ENCODE measurements at places on chromosomes 6 and 20. TPM values are rescaled to one million over a fixed set of nuclear protein-coding genes. Genes with fewer than 3 reads are reported as not detected.

- no peak for DNase-seq
Measured at GRCh38 chr20:62425281-62426058, 1.9 kb downstream of the RBBP8NL start.

DNA sequence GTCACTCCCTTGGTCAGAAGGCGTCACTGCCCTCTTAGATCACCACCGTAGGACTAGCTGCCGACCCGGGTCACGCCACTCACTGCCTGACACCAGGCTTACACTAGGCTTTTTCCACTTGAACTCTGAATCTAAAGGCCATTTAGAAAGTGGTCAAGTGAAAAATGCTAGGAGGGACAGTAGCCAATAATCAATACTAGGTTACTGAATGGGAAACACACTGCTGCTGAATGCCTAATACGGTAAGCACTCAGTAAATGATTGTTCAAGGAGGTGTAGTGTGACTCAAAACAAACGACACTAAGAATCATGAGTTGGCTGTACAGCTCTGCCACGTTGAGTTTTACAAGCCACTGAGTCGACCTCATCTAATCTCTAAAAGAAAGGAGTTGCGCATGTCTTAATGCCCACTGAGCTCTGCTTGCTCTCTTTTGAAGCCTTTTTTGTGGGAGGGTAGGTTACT lies 760 bp upstream of the IBTK start:
- DNase-seq: peak; percentile 35

Gene ETV7
- total RNA-seq: 2.4 TPM

DNA sequence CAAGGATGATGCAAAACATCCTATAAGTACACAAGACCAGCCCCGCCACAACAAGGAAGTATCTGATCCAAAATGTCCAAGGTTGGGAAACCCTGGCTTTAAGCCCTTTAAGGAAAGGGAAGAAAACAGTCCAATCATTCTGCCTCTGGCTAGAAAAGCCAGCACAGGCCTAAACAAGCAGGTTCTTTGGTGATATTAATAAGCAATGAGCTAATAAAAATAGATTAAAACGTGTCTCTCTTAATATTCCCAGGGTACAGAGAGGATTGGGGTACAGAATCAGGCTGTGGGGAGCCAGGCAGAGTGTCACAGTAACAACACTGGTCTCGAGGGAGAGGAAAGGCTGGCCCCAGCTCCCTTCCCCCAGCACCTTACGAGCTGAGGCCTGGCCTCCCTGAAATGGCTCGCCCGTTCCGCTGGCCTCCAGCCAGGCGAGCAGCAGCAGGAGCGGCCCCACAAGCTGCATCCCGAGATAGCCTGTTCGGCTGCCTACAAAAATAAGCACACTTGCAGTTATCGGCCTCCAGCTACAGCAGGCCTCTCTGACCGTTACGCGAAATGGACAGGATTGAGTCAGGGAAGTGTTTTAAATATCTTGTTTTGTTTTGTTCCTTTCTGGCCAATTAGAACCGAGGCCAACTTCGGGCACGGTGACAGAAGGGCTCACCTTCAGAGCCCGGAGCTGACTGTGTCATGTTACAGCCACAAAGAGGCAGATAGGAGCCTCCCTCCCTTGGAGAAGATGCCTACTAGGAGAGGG lies 4.0 kb upstream of the ZMYND8 start:
- no peak for DNase-seq

GRCh38 chr20:43666376-43667328 lies at the start of gene MYBL2:
TSS of gene MYBL2 (plus strand) at chr20:43667114. CDS start at chr20:43667284, 170 bp downstream.
- DNase-seq: peak; percentile 86

GRCh38 chr6:3240595-3240994 lies 13.1 kb upstream of the TUBB2B start:
- no peak for DNase-seq

DNA sequence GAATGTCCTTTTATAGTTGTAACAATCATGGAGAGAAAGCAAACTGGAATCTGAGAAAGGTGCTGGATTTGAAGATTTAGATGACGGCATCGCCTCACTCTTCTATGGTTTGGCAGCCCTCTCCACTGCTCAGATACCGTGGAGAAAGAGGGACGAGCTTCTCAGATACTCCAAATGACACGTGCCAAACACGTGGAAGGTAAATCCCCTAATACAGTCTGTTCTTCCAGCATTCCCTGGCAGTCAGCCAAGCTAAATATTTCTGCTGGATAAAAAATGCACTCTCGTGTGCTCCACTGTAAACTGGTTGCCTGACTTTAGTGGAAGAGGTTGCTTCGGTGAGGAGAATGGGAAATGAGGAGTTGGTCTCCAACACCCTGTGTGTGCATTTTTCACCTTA lies 16.7 kb upstream of the PRDM1 start:
- DNase-seq: no peak

DNA sequence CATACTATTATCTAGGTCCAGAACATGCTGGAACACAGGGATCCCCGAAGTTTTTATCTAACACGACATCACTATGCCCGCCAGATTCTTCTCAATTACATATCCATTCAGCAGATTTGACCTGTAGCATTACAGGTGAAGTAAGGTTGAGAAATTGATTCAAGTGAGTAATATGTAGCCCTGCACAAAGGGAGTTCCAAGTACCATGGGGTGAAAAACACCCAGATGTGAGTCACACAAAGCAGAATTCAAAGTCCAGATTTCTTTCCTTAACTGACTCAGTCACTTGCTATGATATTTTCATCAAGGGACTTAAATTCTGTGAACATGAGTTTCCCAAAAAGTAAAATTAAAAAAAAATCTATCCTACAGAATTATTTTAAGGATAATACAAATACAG lies 655.4 kb upstream of the PTCHD4 start:
- no peak for DNase-seq

Gene GNMT
- total RNA-seq: not detected

DNA sequence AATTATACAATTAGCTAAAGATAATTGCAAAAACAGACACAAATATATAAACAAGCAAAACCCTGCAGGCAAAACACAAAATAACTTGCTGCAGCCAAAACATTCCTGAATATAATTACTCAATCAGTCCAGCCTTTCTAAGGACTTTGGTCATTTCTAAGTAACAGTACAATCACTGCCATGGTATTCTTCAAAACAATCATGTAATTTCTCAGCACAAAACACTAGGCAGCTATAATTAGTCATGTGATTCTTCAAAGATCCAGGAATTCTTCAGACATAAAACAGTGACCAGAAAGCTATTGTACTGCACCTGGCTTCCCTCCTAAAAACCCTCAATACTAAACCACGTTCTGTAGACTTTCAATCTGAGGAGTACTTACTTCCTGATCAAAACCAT lies 881.1 kb downstream of the EPHA7 start:
- no peak for DNase-seq

- DNase-seq: peak; percentile 61
Measured at GRCh38 chr6:87210979-87211378, 55.6 kb downstream of the ZNF292 start.

Gene CTCFL
- not detected for total RNA-seq

DNA sequence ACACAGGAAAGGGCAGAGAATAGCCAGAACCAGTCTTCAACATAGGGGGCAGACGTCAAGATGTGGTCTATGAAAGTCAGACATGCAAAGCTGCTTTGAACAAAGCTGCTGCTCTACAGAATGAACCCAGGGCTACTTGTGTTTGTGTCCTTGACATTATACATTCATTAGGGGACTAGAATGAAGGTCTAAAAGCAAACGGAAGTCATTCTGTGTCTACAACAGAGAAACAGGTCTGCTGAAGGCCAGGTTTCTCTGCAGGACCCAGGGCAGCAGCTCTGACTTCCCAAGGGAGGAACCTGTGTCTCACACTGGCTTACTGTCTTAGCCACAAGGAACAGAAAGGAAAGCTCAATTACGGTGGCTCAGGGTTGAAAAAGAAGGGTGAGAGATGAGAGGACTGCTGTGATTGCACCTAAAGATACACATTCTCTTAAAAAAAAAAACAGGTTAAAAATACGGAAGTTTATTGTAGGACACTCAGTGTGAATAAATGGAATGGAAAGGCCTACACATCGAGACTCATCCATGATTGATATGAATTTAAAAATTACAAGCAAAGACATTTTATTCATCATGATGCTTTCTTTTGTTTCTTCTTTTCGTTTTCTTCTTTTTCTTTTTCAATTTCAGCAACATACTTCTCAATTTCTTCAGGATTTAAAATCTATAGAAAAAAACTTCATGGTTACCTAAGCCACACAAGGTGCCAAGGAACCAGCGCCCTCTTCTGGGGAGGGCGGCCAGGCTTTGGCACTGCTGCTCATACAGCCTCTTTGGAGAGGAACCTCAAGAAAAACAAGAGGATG lies 6.7 kb downstream of the PSMA7 start:
- peak; percentile 83 for DNase-seq

DNA sequence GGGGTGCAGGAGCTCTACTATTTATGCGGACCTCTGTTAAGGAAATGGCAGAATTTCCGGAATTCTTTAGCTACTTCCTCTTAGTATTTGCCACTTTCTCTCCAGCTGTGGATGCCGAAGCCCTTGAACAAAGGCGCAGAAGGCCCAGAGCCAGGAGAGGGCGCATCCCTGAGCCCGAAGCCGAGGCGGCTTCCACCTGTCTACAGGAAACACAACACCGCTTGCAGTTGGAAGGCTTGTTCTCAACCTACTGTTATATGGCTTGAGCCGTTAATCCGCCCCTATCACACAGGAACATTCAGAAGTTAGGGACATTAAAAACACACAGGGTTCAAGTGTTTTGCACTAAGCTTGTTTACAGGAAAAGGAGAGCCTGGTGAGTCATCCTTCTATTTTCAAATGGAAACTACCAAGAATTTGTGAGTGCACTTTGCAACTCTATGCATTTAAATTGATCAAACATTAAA lies 417.1 kb downstream of the BCKDHB start:
- DNase-seq: peak; percentile 8

GRCh38 chr6:108587258-108588059 lies 26.7 kb downstream of the FOXO3 start:
- no peak for DNase-seq

DNA sequence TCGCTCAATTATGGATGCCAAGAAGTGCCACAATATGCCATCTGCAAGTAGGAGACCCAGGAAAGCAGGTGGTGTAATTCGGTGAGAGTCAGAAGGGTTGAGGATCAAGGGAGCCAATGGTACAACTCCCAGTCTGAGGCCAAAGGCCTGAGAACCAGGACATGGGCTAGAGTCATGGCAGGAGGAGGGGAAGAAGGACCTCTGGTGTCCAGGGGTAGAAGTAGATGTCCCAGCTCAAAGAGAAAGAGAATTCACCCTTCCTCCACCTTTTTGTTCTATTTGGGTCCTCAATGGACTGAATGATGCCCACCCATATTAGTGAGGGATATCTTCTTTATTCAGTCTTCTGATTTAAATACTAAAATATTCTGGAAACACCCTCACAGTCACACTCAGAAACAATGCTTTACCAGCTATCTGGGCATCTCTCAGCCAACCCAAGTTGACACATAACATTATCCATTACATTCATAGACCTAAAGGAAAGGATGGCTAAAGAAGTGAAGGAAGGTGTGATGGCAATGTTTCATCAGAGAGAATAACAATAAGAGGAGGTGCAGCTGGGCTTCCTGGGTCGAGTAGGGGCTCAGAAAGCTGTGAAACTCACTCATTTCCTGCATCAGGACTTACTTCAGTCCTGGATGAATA lies 21.2 kb upstream of the HLA-DQA1 start:
- DNase-seq: no peak

Gene SLC17A3
- total RNA-seq: 0.21 TPM

Gene EFCAB8
- 0.40 TPM for total RNA-seq

Gene MUCL3
- total RNA-seq: not detected

GRCh38 chr6:150006961-150007464 lies 18.3 kb downstream of the RAET1L start:
- DNase-seq: peak; percentile 79

Gene NCOA5
- 17.9 TPM for total RNA-seq

DNA sequence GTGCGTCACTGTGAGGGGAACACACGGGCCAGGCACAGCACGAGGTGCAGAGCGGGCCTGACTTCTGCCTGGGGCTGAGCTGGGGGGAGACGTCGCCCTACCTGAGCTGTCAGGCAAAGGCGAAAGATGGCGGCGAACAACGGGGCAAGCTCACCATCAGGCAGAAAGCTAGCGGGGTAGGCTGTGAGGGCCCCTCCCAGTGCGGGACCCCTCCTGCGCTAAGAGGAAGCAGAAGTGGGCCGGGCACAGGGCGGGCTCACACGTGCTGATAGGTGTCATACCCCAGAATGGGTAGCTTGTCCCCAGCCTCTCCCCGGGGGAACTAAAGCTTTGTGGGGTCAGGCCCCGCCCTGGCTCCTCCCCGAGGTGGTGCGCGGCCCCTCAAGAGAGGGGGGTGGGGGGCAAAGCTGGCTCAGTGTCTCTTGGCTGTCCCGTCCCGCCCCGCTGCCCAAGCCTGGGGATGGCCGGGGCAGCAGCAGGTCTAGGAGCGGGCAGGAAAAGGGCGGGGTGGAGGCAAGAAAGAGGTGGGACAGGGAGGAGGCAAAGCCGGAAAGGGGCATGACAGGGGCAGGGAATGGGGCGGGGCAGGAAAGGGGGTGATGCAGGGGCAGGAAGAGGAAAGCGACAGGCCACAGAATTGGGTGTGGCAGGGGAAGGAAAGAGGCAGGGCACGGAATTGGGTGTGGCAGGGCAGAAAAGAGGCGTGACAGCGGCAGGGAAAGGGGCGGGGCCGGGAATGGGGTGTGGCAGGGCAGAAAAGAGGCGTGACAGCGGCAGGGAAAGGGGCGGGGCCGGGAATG lies 14.7 kb downstream of the UCKL1 start:
- DNase-seq: peak; percentile 90

GRCh38 chr20:59006864-59007664 lies at the start of gene CTSZ:
TSS of gene CTSZ (minus strand) at chr20:59007254. CDS start at chr20:59007128, 126 bp downstream.
- peak; percentile 70 for DNase-seq

GRCh38 chr6:57313009-57313408 lies 4.4 kb upstream of the PRIM2 start:
- no peak for DNase-seq

DNA sequence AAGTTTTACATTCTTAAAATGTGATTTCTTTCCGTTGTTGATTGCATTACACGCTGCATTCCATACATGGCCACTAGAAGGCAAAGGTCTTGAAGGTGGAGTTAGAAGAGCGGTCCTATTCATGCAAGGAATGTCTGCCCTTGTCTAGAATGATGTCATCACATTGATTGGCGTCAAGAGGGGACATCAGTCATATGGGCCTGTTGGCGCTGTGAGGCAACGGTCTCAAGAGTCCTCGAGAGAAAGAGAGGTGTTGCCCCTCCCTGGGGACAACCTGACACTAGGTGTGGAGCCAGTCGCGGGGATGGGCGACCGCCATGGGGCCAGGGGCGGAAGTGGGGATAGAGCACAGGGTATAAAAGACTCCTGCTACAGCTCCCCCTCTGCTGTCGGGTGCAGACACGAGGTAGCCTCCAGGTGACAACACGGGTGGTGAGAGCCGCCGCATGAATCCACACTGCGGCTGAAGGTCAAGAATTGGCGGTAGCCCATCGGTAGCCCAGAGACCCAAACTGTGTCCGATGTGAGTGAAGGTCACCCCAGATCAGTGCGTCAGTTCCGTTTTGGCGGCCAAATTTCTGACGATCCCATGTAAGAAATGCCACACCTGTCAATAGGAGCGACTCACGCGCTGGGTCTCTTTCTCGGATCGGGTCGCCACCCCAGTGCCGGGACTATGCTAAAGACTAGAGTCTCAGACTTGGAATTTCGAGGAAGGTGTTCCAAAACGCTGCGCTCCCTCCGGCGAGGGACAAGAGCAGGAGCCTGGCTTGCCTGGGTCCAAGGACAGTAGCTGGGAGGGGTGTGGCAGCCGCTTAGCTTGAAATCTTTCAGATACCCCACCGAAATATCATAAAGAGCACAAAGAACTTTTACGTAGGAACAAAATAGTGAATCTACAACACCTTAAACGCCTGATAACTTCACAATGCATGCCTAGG lies 93.2 kb upstream of the ZNF184 start:
- DNase-seq: peak; percentile 14

Measured in activated CD4-positive, alpha-beta T cell treated with anti-CD3 and anti-CD28 coated beads for 36 hours (primary cell).